Stromal cell of bone marrow (primary cell): ENCODE measurements at places on chromosomes 6 and 20.
A peak's percentile ranks its signal among the peaks of the same experiment; 100 is the strongest.

DNA sequence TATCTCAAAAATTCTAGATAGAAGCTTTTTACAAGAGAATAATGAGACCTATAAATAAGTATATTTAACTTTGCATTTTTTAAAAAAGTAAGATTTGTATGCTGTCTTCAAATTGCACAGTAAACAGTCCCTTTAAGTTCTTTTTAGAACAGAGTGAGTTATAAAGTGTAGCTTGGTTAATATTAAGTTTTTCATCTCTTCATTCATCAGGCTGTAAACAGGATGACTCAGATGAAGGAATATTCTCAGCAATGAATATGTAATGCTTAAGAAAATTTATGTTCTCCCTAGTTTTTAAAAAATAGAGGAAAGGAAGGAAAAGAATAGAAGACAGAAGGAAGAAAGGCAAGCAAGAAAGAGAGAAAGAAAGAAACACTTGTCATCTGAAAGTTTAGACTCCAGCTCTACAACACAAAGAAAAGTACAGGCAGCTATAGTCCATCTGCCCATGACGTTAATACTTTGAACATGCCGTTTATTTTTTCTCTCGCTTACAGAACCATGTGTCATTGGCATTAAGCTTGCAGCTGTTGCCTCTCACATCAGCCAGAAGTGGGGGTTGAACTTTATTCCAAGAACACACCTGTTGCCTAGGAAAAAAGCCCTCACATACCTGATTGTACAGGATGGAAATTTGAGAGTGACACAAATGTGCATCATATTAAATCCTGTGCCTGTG lies 36.1 kb downstream of the CAP2 start:
- DNase-seq: no peak

DNA sequence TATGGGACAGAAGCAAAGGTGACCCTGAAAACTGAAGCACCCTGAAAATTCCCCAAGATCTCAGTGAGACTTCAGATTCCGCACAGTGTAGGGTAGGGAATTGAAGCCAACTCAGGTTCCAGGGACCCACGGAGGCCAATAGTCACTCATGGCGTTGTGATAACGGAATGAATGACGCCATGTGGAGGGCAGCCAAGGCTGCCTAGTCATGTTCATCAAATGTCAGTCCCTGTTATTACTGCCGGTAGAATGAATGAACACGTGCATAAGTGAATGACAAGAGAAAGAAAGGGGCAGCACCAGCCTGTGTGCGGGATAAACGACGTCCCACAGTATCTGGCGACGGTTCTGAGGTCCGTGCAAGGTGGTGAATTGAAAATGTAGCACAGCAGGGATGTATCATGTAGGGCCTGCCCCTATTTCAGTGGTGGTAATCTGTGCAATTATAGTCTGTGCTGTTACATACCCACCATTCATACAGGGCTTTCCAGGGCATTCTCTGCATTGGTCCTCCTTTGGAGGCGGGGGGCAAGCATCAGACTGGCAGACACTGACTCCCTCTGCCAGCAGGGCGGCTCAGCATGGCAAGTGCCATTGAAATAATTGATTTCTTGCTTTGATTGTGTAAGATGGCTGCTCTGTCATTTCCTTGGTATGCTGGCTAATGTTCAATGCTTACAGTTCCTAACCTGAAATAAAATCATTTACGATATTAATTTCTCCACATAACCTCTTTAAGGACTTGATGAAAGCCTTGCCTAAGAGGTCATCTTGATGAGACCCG lies 386.9 kb downstream of the CDH4 start:
- DNase-seq: no peak

GRCh38 chr6:2766767-2767656 lies 1.8 kb downstream of the WRNIP1 start:
- no peak for DNase-seq

- no peak for DNase-seq
Measured at GRCh38 chr6:109296971-109297372, 85.3 kb downstream of the CD164 start.

DNA sequence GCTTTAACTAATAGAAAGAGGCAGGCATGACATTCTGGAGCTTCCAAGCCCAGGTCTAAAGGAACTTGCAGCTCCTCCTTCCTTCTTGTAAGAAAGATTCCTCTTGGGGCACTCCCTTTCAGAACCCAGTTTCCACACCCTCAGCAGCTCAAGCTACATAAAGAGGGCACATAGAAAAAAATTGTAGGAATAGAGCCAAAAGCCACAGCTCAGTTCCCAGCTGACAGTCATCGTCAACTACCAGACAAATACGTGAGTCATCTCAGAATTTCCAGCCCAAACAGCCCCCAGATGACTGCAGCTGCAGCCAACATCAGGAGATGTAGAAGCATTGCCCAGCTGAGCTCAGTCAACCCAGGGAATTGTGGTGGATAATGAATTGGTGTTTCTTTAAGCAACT lies 349.8 kb upstream of the ARID1B start:
- DNase-seq: peak; percentile 97

DNA sequence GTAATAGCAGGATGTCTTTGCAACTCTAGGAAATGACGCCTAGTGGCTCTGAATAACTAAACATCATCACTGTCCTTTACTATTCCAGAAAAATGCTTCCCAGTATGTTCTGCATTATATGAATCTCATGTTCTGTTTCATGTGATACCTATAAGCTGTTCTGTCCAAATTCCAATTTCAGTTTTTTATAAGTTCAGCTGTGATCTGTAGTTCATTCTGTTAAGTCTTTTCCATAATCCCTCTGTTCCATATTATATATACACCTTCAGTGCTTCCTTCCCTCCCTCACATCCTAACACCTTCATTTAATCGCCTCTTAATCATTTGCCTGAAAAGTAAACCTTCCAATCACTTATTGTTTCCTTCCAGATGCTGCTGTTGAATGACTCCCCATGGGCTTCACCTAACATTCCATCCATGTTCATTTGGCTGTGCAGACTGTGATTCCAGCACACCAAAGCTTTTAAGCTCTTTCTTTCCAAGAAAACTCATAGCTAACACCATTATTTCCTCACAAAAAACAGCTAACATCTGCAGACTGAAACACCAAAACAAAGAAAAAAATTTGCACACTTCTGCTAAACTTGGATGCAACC lies 18.6 kb downstream of the HMGCLL1 start:
- DNase-seq: no peak
